ENCODE measurements at places on chromosomes 13 and 19. TPM values are rescaled to one million over a fixed set of nuclear protein-coding genes. Genes with fewer than 3 reads are reported as not detected.

The ATP8B3 gene
- total RNA-seq, result 0.88 TPM

The GTF2F2 gene
- 12.1 TPM for total RNA-seq

The LIG1 gene
- total RNA-seq, result 6.1 TPM

The C19orf85 gene
- total RNA-seq, result not detected

The TMEM145 gene
- not detected for total RNA-seq

The KLK1 gene
- 1.0 TPM for total RNA-seq

The CACNG6 gene
- not detected for total RNA-seq

The MATK gene
- total RNA-seq, result 3.8 TPM

The LSR gene
- total RNA-seq, result 22.9 TPM

The RDH8 gene
- not detected for total RNA-seq

The HIPK4 gene
- not detected for total RNA-seq

The MEF2B gene
- 0.28 TPM for total RNA-seq

The SYNE4 gene
- total RNA-seq, result not detected

The GNG8 gene
- total RNA-seq, result not detected

The APBA3 gene
- 24.1 TPM for total RNA-seq

The ZNF729 gene
- not detected for total RNA-seq

The ZIM2 gene
- total RNA-seq, result 0.88 TPM

The PBX4 gene
- total RNA-seq, result 4.0 TPM

The ZNF91 gene
- 78.2 TPM for total RNA-seq

The KIR2DL4 gene
- not detected for total RNA-seq

The DAZAP1 gene
- 55.7 TPM for total RNA-seq

The ENOX1 gene
- total RNA-seq, result 4.4 TPM

The CILP2 gene
- total RNA-seq, result 0.28 TPM

The PSG1 gene
- not detected for total RNA-seq

The KBTBD7 gene
- total RNA-seq, result 4.7 TPM

The FAM187B gene
- not detected for total RNA-seq

The SLC8A2 gene
- 0.19 TPM for total RNA-seq

The KCNJ14 gene
- 0.56 TPM for total RNA-seq

The KLK8 gene
- 2.8 TPM for total RNA-seq

The NDUFA7 gene
- total RNA-seq, result 44.2 TPM

The RAX2 gene
- total RNA-seq, result not detected

The SYCN gene
- total RNA-seq, result not detected

The CEACAM19 gene
- 3.5 TPM for total RNA-seq

The GPR183 gene
- 44.8 TPM for total RNA-seq

The ZIC2 gene
- not detected for total RNA-seq

The CYP2A6 gene
- total RNA-seq, result not detected

The PSG7 gene
- not detected for total RNA-seq

All from omental fat pad (tissue), 4 donors.